ENCODE measurements at places on chromosomes 6 and 20.
A peak's percentile ranks its signal among the peaks of the same experiment; 100 is the strongest.

DNA sequence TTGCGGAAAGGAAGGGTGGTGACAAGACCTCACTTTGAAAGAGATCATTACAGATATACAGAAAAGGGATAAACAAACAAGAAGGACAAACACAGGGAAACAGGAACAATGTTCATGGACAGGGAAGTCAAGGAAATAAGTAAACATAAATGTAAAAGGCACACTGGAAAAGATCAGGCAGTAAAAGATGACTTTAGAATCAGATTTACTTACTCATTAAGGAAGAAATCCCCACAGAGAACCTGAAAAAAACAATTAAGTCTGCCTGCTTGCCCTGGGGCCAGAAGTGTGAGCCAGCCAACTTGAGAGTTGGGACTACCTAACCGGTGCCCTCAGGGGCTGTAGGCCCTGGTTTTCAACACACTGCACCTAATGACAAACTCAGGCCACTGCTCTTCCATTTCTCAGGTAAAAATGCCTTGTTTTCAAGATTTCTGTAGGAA, 1.7 kb downstream of the APMAP start:
- DNase-seq = no peak

DNA sequence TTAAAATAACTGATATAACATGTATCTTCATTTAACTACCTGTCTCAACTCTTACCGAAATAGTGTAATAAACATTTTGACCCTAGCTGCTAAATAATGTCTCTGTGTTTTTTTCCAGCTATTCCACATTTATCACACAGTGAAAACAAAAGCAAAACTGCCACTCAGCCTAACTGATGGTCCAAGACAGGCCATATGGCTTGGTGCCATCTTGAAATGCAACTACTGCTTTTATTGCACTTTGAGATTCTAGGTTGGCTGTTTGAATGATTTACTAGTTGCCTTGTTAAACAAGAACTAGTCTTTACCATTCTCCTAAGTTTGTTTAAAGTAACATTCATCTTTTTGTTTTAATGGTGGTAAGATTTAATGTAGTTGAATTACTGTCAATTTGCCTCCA, 739.8 kb downstream of the TFAP2A start:
- no peak for DNase-seq

GRCh38 chr20:47540443-47541354, 39.0 kb downstream of the NCOA3 start:
- DNase-seq = no peak

DNA sequence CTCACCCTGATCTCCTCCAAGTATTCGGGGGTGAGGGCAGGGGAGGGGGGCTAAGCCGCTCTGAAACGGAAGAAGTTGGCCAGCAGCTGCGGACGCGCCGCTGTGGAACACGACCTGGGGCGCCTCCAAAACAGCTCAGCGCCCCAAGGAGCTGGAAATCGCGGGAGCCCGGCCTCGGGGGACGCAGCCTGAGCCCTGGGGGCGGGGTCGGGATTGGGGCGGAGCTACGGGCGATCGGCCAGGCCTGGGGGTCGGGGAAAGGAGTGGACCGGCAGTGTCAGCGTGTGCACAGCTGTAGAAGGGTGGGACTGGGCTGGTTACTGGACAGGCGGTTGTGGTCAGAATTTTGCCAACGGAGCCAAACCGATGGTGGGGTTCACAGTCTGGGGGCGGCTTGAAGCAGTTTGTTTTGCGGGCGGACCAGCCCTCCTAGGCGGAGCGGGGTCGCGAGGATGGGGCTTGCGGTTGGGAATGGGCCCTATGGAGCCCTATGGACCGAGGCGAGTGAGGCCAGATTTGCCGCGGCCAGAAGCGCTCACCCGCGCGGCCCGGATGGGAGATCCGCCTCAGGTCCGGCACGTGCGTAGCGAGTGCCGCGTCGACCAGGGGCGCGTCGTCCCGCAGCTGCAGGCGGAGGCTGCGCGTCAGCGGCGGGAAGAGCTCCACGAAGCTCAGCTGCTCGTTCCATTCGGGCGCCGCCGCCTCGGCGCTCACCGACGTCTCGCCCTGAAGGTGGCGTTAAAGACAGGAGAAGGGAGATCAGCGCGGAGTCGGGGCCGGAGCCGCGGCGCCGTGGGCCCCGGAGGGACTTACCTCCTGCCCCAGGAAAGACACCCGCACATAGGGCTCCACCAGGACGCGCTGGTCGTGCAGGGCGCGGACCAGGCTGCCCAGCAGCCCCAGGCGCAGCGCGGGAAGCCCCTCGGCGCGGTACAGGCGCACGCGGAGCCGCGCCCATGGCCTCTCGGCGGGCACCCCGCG, 14.3 kb upstream of the SPAG4 start:
- peak; percentile 81 for DNase-seq

- DNase-seq = no peak
These were observed 5.6 kb downstream of the ANKS1A start for GRCh38 chr6:34894693-34895092.

DNA sequence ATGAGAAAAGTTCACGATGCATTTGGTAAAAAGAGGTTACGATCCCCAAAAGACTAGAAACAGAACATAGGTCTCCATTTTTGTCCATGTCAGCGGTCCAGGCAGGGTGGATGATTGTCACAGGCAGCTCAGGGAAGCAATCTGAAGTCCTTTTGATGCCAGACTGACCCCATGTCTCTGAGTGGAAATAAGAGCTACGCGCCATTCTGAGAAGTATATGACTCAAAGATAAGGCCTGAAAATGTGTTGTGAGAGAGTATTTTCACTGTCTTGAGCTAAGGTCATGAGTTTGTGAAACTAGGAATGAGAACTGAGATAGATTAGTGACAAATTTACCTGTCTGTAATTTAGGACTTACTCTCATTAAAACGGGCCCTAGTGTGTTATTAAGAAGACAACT, 69.5 kb downstream of the LYRM4 start:
- DNase-seq = no peak

DNA sequence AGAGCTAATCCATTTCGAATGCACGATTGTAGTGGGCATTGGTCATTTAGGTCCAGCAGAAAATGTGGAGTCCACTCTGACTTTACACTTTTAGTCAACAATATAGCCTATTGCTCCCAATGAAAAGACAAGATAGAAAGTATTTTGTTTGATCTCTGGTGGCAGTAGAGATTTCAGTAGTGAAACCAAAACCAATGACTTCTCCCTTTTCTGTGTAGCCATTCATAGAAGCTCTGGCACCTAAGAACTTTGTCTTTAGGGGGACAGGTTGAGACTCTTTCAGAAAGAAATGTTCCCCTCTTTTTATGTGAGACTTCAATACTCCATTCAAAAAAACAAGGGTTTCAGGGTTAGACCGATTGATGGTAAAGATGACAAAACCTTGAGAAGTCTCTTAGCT, 510.8 kb upstream of the POU3F2 start:
- no peak for DNase-seq

DNA sequence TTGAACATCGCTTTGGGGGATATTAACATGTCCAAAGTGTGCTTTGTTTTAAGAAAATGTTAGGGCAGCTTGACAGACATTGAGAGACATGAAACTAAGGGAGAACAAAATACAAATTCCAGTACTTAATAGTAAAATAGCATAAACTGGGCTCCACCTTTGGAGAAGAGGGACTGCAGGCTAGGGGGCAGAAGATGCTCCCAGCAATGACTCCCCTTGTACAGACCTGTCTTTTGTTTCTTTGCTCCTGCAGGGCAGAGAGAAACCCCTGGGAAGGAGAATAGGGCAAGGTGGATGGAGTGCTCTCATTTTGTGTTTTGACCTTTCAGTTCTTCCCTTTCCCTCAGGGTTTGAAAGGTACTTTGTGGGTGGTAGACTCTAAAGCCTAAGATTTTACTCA, 115.6 kb upstream of the PLCB4 start:
- DNase-seq = no peak

DNA sequence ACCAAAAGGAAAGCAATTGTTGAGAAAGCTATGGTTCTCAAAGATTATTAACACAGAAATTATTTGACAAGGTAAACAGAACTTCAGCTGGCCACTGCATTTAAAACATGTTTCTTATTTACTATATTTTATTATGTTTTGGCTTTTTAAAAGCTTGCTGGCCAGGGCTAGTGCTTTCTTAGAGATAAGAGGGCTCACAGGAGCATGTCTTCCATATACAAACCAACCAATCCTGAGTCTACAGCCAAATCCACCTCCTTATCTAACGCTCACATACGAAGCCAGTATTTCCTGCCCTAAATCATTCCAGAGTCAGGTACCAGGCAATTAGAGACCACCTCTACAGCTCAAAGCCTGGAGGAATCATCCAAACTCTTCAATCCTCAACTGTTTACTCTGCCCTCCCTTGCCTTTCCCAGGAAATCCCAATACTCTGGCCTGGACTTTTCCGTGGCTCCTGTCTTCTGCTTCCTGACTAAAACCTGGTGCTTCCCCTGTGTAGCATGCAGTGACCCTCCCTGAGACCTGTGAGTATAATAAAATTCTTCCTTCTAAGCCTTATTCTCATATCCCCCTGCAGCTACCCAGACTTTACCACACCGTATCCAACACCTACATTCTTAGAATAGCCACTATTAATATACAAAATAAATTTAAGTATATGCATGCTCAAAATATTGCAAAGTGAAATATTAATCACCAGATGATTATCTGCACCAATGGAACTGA, 33.2 kb downstream of the RANBP9 start:
- DNase-seq = no peak

- DNase-seq = no peak
These were observed 637.4 kb downstream of the MMUT start for GRCh38 chr6:48825501-48826151.

- no peak for DNase-seq
These were observed 25.7 kb downstream of the CD83 start for GRCh38 chr6:14143305-14143704.

GRCh38 chr20:14049111-14049510, 53.8 kb downstream of the MACROD2 start:
- DNase-seq = no peak

GRCh38 chr6:13351271-13351670, 22.9 kb upstream of the TBC1D7 start:
- no peak for DNase-seq

- DNase-seq = no peak
These were observed 11.0 kb downstream of the TSPYL1 start for GRCh38 chr6:116268589-116269293.

- no peak for DNase-seq
These were observed 517.4 kb upstream of the JARID2 start for GRCh38 chr6:14728396-14729024.

- DNase-seq = no peak
These were observed 7.4 kb upstream of the SCUBE3 start for GRCh38 chr6:35206346-35206745.

- no peak for DNase-seq
These were observed 536 bp upstream of the RAET1G start for GRCh38 chr6:149923327-149923986.
